IMR-90 (cell line): ENCODE measurements at places on chromosomes 2 and 18.

DNA sequence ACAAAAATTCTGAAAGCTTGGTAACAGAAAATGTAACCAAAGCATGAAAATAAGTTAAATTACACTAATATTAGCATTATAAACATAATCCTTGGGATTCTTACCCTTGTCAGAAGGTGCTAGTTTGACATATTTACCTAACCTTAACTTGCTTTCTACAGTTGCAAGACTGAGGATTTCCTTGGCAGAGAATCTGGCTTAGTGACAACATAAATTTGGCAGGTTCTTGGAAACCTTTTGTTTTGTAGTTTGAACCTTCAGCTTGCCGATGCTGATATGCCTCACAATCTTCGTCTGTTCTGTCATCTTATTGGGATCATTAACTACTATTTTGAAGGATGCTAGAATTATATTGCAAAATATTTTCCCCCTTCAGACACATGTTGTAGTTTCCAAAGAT lies 3.4 kb downstream of the XIRP2 start:
- no peak for DNase-seq

DNA sequence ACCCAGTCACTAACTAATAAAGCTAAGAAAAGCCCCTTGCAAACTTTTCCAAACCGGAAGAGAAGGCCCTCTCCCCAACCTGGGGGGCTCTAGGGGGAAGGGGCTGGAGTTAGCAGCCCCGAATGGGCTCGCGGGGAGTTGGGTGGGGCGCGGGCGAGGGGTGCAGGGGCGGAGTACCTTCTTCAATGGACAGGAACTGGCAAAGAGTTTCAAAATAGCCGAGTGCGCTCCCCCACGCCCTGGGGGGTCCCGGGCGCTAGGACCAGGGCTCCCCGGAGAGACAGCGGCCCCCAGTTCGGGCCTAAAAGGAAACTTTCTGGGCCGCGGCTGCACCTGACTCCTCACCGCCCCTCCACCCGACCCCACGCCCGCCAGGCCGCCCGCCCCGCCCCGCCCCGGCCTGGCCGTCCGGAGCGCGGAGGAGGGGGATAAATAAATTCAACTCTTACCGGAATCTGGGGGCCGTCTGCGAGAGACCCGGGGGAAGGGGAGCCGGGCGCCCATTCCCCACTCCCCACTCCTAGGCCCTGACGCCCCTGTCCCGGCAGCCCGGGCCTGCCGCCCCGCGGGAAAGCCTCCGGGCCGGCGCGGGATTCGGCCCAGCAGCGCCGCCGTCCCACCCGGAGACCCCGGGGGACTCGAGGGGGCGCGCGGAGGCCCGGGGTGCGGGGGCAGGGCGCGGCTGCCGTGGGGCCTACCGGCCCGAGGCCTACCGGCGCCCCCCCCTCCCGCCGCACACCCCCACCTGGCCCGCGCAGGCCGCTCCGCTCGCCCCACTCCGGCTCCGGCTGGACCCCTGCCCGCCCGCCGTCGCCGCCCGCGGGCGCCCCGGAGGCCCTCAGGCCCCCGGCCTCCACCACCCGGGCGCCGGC lies 868 bp downstream of the INO80D start:
- no peak for DNase-seq

- DNase-seq: peak; percentile 19
These were observed 213.9 kb downstream of the ANAPC1 start for GRCh38 chr2:111669928-111670695.

- DNase-seq: no peak
These were observed 270.3 kb upstream of the LINC00305 start for GRCh38 chr18:64419156-64419555.

- no peak for DNase-seq
These were observed 60.9 kb upstream of the IL1R1 start for GRCh38 chr2:102081606-102082005.

DNA sequence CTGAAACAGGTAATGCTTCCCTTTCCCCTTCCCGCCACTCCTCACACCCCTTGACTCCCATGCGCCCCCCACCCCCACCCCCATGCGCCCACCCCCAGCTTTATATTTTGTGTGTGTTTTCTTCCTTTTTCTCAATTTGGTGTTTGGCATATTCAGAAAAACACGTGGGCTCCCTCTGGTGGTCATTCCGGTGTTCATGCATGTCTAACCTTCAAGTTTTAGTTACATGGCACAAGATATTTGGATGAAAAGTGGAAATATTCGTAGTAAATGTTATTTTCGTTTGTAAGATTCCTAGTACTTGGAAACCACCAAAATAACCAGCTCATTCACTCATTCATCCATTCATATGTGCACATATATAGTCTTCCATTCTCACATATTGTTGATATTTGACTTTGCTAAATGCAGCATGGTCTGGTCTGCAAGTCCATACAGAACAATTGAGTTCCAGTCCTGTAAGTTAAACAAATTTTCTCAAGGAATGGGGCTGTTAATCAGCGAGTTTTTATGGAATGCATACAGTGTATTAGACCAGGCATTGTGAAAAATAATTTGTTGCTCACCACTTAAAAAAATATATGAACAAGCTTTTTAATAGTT lies 143.6 kb upstream of the MAP3K20 start:
- peak; percentile 78 for DNase-seq

DNA sequence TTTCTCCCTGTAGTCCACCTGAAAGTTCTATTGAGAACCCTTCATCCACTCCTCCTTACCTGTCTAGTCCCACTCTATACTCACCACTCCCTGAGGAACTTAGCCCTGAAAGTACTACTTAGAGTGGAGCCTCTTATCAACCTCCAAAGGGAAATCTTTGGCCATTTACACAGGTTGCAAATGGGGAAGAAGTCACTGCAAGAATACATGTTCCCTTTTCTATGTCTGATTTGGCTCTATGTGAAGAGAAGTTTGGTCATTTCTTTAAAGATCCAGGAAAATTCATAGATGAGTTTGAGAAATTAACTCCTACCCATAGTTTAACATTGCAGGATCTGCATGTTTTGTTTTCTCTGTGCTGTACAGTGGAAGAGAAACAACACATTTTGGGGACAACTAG lies 22.9 kb upstream of the MGAT4A start:
- no peak for DNase-seq

DNA sequence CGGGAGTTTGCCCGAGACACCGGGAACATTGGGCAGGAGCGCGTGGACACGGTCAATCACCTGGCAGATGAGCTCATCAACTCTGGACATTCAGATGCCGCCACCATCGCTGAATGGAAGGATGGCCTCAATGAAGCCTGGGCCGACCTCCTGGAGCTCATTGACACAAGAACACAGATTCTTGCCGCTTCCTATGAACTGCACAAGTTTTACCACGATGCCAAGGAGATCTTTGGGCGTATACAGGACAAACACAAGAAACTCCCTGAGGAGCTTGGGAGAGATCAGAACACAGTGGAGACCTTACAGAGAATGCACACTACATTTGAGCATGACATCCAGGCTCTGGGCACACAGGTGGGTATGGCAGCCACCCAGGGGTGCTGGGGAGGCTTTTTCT lies 73.8 kb upstream of the EML6 start:
- no peak for DNase-seq

DNA sequence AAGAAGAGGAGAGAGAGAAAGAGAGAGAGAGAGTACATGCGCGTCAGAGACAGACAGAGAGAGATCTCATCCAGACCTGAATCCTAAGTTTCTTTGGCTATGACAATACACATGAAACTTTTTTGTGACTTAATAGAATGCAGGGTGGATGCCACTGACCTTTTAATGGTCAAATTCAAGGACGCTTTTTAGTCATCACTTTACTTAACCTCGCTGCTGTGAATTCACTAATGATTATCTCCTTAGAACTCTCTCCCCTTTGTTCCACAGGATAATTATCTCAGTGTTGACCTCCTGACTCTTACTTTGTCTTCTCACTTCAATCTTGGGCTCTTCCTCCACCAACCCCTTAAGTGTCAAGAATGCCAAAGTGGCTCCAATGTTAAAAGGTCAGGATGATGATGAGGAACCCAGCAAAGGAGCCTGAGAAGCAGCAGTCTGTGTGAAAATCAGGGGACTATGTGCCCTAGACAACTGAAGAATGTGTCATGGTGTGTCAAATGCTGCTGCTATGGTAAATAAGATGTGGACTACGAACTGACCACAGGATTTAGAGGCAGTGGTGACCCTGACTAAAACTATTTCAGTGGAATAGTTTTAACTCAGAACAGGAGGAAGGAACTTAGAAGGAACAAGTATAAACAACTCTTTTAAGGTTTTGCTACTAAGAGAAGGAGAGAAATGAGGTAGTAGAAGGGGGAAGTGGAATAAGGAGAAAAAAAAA lies 382.1 kb downstream of the ZEB2 start:
- peak; percentile 84 for DNase-seq

- peak; percentile 80 for DNase-seq
These were observed 18.0 kb upstream of the FAP start for GRCh38 chr2:162261032-162261945.

DNA sequence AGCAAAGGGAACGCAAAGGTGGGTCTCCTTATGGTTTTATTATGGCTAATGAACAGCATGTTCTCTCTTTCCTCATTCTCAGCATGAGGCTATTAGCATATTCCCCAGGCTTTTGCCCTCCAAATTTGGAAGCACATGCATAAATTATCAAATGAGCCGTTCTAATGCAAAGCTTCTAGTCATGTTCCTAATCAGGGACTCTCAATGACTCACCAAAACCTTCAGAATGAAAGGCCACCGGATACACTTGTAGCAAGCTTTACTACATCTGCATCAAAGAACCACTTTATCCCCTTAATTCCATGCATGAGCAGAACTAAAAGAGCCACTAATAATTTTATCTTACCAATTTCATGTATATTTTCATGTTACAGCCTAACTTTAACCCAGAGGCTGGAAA lies 310.5 kb downstream of the LRATD1 start:
- no peak for DNase-seq

GRCh38 chr2:220106065-220106464 lies 478.6 kb downstream of the SLC4A3 start:
- DNase-seq: no peak

GRCh38 chr18:63837590-63837989 lies 49.9 kb upstream of the SERPINB2 start:
- no peak for DNase-seq

DNA sequence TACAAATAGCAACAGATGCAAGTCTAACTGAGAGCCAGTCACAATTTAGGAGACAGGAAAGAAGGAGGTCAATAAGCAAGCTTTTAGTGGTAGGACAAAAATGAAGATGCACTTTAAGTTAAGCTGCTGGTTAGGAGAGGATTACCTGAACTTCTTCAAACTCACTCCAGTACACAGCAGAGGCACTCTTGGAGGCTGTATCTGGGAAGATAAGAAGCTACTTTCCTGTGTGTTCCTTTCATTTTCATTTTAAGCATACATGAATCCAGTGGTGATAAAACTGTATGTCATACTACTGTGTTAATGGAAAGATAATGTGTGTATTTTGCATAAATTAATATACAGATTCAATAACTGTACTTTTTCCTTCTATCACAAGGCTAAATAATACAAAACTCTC lies 49.6 kb downstream of the HYCC2 start:
- no peak for DNase-seq

DNA sequence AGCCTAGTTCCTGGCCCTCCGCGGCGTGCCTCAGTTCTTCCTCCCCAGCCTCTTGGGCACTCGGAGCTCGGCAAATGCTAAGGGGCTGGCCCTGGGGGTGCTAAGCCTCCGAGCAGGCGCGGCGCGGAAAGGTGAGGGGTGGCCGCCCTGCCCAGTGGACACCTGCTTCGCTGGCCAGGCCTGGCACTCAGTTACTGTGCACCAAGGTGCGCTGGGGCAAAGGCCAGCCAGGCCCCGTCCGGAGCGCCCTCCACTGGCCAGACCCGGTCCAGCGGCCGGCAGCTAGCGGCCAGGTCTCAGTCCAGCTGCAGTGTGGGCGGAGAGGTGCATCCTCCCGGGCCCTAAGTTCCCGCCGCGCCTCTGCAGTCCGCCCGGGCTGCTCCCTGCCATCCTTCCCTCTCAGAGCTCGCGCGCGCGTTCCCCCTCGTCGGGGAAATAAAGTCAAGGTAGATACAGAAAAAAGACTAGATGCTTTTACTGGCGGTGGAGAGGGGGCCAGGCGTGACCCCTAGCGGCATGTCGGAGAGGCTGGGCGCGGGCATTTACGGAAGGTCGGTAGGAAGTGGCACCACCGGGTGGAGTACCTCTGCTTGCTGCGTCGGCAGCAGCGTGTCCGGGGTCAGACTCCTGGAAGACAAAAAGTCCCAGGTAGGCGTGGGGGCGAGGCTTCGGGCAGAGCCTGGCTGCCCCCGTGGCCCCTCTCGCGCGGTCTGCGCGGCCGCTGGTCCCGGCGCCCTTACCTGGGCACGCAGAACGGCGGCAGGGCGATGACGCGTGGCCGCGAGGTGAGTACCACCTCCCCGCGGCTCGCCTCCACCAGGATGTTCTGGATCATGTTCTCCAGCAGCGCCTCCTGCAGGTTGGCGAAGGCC lies 9.4 kb upstream of the CRYBA2 start:
- DNase-seq: no peak

GRCh38 chr18:80135136-80135535 lies 26.1 kb downstream of the ADNP2 start:
- no peak for DNase-seq

DNA sequence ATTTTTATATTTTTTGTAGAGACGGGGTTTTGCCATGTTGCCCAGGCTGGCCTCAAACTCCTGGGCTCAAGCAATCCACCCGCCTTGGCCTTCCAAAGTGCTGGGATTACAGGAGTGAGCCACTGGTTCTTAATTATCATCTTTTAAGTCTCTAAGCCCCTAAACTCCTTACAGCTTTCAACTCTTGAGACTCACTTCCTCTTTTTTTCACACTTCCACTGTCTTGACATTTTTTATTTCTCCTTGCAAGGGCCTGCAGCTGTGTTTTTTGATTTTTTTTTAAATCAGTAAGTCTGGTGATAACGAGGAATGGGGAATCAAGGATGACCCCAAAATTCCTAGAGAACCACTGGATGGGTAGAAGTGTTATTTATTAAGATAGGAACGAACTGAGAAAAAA lies 8.6 kb upstream of the ABCB11 start:
- DNase-seq: no peak

GRCh38 chr2:164314148-164314547 lies 307.1 kb downstream of the GRB14 start:
- DNase-seq: no peak

DNA sequence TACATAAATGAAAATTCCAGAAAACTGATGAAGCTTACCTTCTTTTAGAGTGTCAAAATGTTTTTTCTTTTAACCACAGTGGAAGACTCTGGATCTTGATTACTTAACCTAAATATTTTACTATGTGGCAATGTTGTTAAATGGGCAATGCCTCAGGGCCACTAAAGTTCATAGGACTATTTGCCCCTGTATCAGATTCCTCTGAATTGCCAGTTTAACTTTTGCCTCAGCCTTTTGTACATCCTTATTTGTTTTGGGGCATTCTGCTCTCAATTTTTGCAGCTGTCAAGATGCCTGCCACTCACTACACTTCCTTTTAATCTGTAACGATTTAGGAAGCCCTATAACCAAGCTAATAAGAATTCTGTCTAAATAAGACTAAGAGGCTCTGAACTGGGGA lies 31.7 kb upstream of the SERTAD2 start:
- no peak for DNase-seq

GRCh38 chr18:47799376-47799775 lies 131.1 kb downstream of the SMAD2 start:
- no peak for DNase-seq

GRCh38 chr2:8203364-8203763 lies 478.5 kb upstream of the ID2 start:
- DNase-seq: no peak

GRCh38 chr2:119826370-119826961 lies 66.7 kb downstream of the PTPN4 start:
- DNase-seq: peak; percentile 21
